ENCODE measurements at places on chromosomes 11 and 22.

- no peak for DNase-seq
Measured at GRCh38 chr11:78664636-78665035, 90.0 kb upstream of the NARS2 start.

DNA sequence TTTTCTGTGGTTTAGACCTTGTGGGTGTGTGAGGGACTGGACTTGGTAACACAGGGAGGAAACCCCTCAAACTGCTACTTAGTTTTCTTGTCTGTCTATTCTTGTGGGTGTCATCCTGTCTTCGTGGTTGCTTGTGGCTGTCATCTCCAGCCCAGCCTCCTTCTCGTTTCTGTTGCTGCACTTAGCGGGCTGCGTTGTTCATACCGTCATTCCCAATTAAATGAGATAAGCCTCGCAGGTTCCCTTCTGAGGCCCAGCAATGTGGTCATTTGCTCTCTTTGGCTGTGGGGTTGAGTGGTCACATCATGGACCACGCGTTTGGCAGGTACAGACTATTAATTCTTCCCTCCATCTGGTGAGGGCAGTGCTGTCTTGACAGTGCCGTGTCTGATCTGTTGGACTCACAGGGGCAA, 18.8 kb downstream of the PANX1 start:
- DNase-seq = no peak

DNA sequence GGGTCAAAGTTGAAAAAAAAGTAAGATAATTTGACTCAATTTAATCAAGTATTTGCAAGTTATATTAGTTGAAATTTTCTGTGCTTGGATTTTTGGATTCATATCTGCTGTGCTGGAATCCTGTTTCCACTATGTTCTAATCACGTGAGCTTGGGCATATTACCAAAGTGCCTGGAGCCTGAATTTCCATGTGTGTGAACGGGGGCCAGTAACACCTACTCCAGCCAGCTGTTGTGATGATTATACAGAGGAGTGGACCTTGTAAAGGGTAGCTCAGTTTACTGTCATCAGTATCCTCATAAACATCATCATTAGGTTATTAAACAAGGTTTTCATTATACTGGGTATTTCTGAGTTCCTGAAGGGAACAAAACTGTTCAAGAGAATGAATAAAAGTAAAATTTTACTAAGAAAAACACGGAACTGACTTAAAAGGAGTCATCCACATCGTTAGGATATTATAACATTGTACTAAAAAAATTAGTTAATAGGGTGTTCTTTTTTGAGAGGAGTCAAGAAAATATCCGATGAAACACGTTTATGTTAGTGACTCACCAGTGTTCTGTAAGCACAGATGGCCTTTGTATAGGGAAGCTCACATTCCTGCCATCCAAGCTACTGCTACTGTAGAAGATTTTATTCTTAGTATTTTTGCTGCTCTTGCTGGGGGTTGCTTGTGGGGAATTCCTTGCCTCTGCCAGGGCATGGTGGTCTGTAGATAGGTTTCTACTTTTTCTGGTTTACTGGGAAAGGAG, 144.1 kb downstream of the ARHGAP42 start:
- no peak for DNase-seq

- DNase-seq = no peak
Measured at GRCh38 chr22:36862251-36863242, 1.7 kb downstream of the NCF4 start.

DNA sequence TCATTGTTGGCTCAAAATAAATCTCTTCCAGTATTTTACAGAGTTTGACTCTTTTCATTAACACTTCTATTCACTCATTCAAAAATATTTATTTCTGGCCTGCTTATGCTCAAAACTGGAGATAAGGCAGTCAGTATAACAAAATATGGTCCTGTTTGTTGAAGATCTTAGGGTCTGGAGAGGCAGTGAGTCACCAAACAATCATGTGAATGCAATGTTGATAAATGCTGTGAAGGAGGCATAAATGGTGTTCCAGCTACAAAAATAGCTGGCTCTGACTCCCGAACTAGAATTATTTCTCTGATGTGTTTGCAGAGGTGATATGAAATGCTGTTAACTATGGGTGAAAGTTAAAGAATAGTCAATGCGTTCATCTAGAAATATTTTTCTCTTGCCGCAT, 390.6 kb downstream of the AASDHPPT start:
- no peak for DNase-seq

- DNase-seq = peak; percentile 3
Measured at GRCh38 chr11:14148653-14149273, 186.2 kb downstream of the SPON1 start.

- DNase-seq = no peak
Measured at GRCh38 chr11:16040151-16040550, 316.2 kb downstream of the SOX6 start.

DNA sequence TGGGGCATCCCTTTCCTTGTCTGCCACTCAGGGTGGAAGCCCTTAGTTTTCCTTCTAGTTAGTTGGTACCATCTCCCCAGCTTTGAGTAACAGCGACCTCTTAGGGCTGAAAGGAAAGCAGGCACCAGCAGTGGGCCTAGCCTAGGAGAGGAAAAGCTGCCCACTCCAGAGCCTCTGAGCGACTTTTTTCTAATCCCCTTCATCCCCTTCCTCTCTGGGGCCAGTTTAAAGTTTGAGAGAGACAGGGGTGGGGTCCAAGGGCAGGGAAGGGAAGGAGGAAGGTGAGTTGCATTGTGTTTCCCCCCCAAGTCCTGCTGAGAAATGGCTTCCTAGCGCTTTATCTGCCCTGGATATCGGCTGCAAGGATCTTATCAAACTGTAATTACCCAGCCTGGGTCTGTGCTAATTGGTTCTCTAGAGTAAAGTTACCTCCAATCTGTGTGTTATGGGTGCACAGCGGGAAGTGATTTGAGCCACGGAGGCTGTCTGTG, 573.9 kb upstream of the CADM1 start:
- DNase-seq = no peak

DNA sequence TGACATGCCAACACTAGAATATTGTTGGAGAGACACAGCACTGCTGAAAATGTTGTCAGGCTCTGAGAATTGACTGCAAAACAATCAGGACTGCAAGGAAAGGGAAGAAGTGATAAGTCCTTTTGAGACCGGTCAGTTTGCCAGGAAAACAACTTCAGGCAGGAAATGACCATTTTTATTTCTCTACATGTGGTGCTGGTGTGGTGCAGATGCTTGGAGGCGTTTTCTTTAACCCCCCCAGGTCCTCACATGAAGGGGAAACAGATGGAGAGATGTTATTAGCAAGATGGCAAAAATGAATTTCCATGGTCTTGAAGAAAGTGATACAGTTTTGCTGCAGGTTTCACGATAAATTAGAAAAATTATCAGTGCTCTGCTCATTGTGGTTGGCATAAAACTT, 5.7 kb downstream of the AP2A2 start:
- no peak for DNase-seq

GRCh38 chr22:36455571-36456463, 25.6 kb downstream of the TXN2 start:
- no peak for DNase-seq
